ENCODE measurements at places on chromosomes 1 and 21.

GRCh38 chr1:165169028-165169427 is 187.5 kb downstream of the LMX1A start:
- no peak for DNase-seq

GRCh38 chr21:43596616-43597015 is 62.7 kb downstream of the HSF2BP start:
- no peak for DNase-seq

DNA sequence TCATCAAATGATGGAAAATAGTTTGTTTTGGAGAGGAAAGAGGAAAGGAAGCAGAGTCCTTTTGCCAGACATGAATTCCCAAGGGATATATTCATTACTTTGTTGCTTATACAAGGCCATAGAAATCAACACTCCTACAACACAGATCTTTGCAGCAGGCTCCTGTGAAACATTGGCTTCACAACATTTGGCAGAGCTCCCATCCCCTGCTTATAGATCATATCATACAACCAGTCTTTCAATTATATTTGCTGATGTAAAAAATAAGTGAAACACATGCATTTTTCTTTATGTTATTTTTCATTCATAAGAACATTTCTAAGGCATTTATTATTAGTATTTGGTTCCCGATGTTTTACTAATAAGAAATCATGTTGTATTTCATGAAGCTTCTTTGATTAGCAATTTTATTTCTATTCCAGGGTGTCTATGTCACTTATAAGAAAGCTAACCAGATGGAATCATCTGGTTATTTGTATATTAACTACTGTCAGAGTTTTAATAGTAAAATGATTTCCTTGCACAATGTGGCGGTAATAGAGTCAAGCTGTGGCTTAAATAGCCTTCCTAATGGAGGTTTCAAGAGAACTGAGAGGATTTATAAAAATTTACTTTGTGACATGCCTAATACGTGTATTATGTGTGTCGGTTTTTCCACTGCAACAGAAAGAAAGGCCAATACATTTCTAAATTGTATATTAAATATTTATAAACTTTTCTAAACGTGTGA is 470.3 kb upstream of the NCAM2 start:
- peak; percentile 45 for DNase-seq

DNA sequence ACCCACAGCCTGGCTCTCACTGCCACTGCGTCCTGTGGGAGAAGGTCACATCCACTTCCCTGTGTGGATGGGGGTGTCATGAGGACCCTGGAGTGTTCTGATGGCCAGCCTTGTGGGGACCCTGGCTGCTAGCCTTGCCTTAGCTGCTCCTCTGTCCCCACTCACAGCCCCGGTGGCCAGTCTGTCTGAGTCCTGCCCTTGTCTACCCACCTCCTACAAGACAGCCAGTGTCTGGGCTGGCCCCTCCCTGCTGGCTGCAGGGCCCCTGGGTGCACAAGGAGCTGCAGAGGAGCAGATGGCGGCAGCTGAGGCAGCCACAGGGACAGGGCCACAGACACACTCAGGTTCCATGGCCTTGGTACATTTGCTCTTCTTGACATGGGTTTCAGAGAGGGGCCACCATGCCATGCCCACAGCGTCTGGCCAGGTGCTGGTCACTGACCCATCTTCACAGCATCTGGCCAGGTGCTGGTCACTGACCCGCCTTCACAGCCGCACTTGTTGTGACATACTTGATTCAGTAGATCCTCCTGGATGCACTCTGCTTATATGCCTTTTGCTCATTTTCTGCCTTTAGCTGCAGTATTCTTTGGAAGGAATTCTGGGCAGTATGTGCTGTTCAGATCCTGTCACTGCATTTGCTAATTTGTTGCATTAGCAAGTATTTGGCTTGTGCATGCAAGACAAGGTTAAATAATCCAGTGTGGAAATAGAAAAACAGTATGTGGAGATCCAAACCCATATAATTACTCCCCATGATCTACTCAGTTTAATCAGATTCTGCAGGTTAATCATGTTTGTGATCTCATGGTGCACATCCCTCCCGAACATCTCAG is 157.8 kb downstream of the PCBP3 start:
- no peak for DNase-seq

- no peak for DNase-seq
Observed at GRCh38 chr1:27253596-27253995, 19.2 kb downstream of the WDTC1 start.

- DNase-seq, result no peak
Observed at GRCh38 chr21:15839026-15839425, 109.2 kb downstream of the USP25 start.
